Muscle of leg (tissue), 16 donors: ENCODE measurements at places on chromosomes 11 and 22. TPM values are rescaled to one million over a fixed set of nuclear protein-coding genes. Genes with fewer than 3 reads are reported as not detected.

DNA sequence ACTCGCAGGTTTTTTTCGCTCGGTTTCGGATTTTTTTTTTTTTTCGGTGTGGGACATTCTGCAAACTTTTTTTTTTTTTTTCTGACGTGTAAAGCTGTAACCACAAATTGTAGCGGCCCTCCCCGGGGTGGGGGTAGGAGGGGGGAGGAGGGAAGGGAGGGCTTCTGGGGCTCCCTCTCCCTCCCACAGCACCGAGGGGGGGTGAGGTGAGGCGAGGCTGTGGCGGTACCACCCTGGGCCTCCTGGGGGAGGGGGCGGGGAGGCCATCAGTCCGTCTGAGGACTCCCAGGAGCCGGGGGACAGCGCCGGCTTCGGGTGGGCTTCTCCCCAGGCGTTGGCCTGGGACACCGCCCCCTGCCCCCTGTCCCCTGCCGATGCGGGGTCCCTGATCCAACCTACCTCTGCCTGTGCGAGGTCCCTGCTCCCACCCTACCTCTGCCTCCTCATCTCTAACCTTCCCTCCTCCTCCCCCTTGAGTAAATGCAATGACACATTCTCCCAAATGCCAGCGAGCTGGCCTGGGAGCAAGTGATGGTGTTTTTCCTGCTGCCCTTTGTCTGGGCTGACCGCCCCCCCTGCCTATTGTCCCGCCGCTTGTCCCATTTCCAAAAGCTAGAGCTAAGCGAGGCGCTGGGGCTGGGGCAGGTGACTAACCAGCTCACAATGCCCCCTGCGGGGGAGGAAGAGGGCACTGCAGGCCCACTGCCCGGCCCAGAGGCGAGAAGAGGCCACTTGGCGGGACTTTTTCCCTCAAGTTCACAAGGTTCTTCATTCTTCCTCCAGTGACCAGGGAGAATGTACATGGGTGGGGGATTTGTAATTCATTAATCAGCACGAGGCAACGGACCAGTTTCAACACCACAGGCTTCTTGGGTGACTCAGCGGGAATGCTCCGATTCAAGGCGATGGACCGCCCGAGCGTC is 511 bp upstream of the CLCF1 start:
- peak; percentile 70 for DNase-seq

The TBX10 gene
- not detected for total RNA-seq

DNA sequence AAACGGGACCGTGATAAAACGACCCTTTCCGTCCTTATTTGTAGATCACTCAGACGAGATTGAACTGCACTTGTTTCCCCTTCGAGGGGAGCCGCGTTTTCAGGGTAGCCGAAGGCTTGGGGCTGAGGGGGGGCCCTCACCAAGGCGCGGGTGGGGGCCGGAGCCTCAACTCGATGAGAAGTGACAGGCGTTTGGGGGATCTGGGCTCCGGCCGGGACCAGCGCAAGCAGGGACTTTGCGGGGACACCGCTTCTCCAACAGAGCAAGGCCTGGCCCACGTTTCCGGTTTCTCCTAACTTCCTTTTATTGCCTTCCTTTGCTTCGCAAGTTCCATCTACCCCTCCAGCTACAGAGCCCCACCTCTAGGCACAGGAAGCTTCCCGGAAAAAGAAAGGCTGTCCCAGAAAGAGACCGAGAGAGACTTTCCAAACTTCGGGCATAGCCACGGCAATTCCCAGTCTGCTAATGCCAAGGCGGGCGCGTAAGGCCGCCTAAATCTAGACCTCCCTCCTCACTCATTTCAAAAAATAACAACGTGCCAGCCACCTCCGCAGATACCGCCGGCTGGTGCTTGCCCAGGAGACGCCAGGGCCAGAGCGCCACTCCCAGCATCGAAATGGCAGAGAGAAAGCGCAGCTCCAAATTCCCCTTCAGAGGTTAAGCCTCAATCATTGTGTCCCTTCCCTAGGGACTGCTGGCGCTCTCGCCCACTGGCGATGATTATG is 6.6 kb downstream of the PAX6 start:
- no peak for DNase-seq

DNA sequence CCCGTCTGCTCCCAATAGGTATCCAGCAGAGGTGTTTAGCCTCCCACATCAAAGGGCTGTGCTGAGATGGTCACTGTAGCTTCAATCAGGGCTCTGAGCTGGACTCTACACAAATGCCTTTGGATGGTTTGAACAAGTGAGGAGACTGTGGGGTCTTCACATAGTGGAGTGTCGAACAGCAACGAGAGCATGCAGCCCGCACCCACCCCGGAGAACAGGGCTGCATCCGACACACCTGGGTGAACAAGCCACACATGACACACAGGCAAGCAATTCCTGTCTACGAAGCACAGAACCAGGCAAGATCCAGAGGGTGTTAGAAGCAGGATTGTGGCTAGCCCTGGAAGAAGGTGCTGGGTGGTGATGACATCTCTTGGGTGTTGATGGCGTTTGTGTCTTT is 58.0 kb upstream of the FGF3 start:
- DNase-seq: no peak

DNA sequence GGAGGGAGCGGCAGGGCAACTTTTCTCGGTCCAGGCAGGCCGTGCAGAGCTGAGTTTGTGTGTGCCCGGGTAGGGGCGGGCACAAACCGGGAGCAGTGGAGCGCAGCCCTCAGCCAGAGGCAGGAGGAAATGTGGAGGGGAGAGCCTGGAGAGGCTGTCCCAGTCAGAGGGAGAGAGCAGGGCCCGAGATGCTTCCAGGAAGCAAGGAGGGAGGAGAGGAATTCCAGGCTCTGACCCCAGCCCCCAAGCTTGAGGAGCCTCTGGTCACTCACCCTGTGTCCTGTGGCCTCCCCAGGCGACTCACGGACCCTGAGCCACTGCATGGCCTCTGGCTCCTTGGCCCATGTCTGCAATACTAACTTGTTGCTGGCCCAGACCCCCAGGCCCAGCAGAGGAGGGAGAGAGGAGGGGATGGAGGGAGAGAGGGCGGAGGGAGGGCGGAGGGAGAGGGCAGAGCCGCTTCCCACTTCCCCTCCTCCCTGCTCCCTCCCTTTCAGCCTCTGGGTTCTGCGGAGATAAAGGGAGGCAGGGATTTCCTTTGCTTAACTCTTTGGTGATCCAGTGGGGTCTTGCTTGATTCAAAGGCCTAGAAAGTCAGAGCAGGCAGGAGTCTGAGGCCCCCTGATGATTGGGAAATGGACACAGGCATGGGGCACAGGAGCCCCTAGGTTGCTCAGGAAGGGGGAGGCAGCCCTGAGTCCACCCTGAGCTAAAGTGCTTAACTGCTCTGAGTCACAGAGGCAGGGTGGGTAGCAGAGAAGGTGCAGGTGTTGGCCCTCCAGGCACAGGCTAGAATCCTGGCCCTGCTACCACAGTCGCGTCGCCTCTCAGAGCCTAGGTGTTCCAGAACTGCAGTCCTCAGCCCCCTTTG is at the start of gene C1QTNF6:
Gene C1QTNF6 (minus strand): TSS at position 357 of the 871 bp plus-strand sequence. CDS start 34 bp downstream, at position 323.
- peak; percentile 90 for DNase-seq

DNA sequence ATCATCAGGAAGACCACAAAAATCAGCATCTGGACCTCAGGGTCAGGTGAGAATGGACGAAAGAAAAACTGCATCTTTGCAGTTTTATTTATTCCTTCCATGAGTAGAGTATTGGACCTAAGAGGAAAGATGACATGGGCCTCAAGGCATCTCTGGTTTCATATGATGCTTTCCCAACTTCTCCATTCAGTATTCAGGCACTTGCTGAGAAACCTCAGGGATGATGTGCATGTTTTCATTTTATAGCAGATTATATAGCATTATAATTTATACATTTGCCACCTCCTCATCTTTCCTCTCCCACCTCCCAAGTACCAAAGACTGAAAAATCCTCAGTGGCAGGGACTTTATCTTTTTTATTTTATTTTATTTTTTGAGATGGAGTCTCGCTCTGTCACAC is at the start of gene OR10V1:
Gene OR10V1 (minus strand): TSS at position 101 of the 400 bp plus-strand sequence. CDS start 0 bp downstream, at position 101.
- no peak for DNase-seq

The RIMBP3C gene
- 0.40 TPM for total RNA-seq

GRCh38 chr11:124837491-124837856 is 27.8 kb upstream of the ROBO3 start:
- peak; percentile 83 for DNase-seq

The GLB1L2 gene
- total RNA-seq: 0.31 TPM

The HTR3A gene
- total RNA-seq: 0.04 TPM

DNA sequence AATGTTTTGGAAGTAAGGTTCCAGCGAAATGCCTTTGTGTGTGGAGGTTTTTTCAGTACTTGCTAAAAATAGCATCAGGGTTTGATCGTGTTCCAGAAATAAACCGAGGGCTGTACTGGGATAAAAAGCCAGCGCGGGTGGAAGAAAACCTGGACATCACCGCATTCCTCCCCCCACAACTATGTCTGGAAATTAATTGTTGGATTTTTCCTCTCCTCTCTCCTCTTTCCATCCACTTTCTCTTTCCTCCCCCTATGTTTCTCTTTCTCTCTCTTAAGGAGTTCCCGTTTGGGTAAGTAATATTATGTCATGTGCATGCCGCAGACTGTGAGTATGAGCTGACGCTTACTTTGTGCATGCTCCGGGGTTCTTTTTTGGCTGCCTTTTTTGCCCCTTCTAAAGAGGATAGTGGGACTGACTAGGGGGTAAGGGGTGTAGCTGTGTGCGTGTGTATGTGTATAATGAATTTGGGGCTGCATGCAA is 104.2 kb upstream of the HSD17B12 start:
- DNase-seq: peak; percentile 50

GRCh38 chr11:5983443-5983842 is 3.3 kb downstream of the OR52L1 start:
- no peak for DNase-seq

DNA sequence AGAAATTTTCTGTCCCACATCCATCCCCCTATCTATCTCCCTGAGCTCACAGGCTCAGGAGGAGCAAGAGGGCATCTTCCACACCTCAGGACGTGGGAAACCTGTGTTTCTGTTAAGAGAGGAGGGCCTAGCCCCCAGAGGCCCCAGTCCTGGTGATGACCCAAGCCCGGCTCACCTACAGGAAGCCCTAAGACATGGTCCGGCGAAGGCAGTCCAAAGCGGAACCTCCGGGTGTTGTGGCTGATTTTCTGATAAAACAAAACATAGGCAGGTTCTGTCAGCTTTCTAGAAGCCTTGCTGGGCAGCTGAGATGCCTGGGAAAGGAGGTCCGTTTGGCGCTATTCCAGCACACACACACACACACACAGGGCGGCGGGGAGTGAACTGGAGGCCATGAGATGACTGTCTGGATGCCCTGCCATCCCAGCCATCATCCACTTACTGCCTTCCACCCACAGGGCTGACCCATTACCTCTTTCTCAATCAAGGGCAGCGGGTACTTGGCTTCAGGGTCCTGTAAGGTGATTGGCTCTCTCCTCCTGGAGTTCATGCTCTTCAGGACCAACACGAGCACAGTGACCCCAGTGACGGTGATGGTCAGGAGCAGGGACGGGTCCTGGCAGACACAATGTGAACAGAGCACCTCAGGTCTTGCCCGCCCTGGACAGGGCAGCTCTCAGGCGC is 882 bp downstream of the CYB5R2 start:
- DNase-seq: no peak

DNA sequence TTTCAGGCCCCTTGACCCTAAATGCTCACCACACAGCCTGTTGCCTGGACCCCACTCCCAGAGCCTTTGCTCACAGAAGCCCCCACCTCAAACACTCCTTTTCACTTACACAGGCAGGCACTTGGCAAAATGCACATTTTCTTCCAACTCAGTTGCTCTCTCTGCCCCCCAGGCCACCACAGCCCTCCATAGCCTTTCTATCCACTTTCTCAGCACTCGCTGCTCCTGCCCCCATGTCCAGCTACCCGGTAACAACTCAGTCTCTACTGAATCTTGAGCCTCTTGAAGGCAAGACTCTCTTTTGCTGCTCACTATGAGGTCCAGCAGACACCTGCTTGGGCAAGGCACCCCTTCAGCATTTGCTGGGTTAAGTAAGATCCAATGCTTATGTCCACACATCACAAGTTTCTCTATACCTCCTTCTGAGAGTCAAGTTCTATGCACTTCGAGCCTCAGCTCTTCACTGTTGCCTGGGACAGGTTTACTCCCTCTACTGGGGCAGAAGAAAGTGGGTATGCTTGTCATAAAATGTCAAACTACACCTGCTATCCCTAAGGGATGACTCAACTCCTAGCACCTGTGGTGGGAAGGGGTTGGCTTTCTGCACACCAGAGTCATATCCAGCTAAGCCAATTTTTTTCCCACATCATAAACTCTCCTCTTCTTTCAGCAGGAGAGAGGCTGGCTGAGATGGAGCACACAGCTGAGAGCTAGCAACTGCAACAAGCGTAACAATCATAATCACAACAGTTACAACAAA is 36.9 kb downstream of the MORC2 start:
- no peak for DNase-seq

DNA sequence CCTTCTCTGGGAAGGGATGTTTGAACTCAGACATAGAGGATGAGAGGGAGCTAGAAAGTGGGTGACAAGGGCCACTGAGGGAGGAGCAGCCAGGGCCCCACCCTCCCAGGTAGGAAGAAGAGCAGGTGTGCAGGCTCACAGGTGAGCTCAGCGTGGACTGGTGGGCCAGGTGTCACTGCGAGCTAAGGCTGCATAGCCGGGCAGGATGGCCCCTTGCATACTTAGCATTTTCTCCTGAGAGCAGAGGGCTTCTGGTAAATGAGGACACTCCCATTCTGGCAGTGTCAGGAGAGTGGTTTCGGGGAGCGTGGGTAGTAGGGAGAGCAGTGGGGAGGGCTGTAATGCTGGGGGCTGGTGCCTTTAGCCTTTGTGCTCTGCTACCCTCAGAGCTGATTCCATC is 843.4 kb downstream of the TBC1D22A start:
- no peak for DNase-seq
